ENCODE measurements at places on chromosomes 5 and 9. TPM values are rescaled to one million over a fixed set of nuclear protein-coding genes. Genes with fewer than 3 reads are reported as not detected.
A peak's percentile ranks its signal among the peaks of the same experiment; 100 is the strongest.

DNA sequence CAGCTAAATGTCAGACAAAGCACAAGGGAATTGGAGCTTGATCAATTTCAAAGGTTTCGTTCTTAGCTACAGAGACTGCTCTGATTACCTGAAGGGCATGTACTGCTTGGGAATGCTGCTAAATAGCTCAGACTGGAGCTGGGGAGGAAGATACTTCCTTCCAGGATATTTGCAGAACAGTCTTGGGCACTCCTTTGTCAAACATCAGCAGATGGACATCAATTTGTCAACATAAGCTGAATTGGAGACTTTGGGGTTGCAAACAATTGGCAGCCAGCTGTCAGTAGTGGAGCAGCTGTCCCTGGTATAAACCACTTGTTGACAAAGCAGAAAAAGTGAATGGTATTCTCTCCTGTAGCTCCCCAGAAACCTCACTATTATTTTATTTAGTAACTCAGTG is 182.0 kb downstream of the CCDC192 start:
- H3K4me3 ChIP-seq: no peak overlapping the region
- no peaks in the 10 kb centered on the region for H3K4me1 ChIP-seq
- no peak for DNase-seq
- no peaks in the 10 kb centered on the region for H3K36me3 ChIP-seq

- no peaks in the 10 kb centered on the region for H3K36me3 ChIP-seq
- H3K4me3 ChIP-seq: no peak overlapping the region
- no peaks in the 10 kb centered on the region for H3K4me1 ChIP-seq
- H3K27ac ChIP-seq: no peak overlapping the region
- no peaks in the 10 kb centered on the region for H3K27me3 ChIP-seq
- DNase-seq: no peak
These were observed 33.6 kb upstream of the HSD17B4 start for GRCh38 chr5:119418606-119419100.

DNA sequence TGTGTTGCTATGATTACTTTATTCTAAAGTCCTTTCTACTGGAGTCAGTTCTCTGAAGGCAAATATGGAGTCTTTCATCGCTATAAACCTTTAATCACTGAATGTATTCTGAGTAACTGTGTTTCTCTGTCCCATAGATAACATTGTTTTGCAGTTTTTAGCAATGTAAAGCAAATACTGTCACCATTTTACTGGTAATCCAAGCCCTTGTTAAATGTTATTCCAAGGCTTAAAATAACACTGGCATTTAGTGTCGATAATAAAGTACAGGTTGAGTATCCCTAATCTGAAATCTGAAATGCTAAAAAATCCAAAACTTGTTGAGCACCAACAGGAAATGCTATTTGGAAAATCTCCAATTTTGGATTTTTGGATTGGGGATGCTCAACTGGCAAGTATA is 24.6 kb downstream of the CCNH start:
- H3K27ac ChIP-seq: no peak overlapping the region
- H3K4me1 ChIP-seq: peaks cover 11% of the 10 kb centered on the region
- DNase-seq: no peak
- peaks cover 26% of the 10 kb centered on the region for H3K36me3 ChIP-seq
- H3K27me3 ChIP-seq: no peaks in the 10 kb centered on the region

Gene RNF183
- total RNA-seq: not detected

- H3K27me3 ChIP-seq: no peaks in the 10 kb centered on the region
- no peak overlapping the region for H3K4me3 ChIP-seq
- peaks cover 56% of the 10 kb centered on the region for H3K36me3 ChIP-seq
- DNase-seq: peak; percentile 87
- H3K4me1 ChIP-seq: peaks cover 36% of the 10 kb centered on the region
- H3K27ac ChIP-seq: peak overlapping the region; percentile 99
These were observed 51.0 kb downstream of the IARS1 start for GRCh38 chr9:92242260-92243136.

- H3K4me3 ChIP-seq: no peak overlapping the region
- H3K27me3 ChIP-seq: peaks cover 12% of the 10 kb centered on the region
- no peak for DNase-seq
- no peaks in the 10 kb centered on the region for H3K36me3 ChIP-seq
- no peaks in the 10 kb centered on the region for H3K4me1 ChIP-seq
These were observed 78.4 kb upstream of the ADRA1B start for GRCh38 chr5:159837860-159838259.

DNA sequence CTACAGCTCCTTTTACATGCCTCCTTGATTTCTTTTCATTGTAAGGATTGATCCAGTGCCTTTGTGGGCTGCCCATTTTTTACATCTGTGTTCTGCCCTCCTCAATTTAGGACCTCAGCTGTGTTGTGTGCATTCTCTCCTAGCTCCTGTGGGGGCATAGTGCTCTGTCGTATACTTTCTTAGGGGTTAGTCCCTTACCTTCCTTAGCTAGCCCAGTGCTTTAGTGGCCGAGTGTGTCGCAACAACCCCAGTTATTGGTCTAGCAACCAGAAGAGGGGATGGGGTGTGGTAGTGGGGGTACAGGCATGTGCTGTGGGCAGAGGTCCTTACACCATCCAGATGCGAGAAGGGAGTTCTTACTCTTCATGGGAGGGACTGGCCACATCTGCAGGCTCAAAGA is 12.1 kb downstream of the MTRR start:
- no peak for DNase-seq
- peaks cover 28% of the 10 kb centered on the region for H3K36me3 ChIP-seq
- H3K4me3 ChIP-seq: no peak overlapping the region
- H3K27ac ChIP-seq: no peak overlapping the region
- H3K4me1 ChIP-seq: peaks cover 8% of the 10 kb centered on the region

DNA sequence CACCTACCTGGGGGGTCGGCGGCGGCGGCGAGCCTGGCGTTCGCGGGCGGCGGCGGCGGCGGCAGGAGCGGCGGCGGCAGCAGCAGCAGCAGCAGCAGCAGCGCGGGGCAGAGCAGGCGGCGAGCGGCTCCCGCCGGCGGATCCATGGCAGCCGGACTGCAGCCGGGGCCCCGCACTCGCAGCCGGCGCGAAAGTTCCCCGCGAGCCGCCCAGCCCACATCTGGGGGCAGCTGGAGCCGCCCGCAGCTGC is 153 bp downstream of the ADAMTS2 start:
- H3K4me1 ChIP-seq: peaks cover 15% of the 10 kb centered on the region
- H3K27ac ChIP-seq: no peak overlapping the region
- H3K36me3 ChIP-seq: peaks cover 5% of the 10 kb centered on the region
- H3K27me3 ChIP-seq: no peaks in the 10 kb centered on the region
- peak overlapping the region; percentile 93 for H3K4me3 ChIP-seq

Gene SLC22A4
- total RNA-seq: 2.8 TPM

DNA sequence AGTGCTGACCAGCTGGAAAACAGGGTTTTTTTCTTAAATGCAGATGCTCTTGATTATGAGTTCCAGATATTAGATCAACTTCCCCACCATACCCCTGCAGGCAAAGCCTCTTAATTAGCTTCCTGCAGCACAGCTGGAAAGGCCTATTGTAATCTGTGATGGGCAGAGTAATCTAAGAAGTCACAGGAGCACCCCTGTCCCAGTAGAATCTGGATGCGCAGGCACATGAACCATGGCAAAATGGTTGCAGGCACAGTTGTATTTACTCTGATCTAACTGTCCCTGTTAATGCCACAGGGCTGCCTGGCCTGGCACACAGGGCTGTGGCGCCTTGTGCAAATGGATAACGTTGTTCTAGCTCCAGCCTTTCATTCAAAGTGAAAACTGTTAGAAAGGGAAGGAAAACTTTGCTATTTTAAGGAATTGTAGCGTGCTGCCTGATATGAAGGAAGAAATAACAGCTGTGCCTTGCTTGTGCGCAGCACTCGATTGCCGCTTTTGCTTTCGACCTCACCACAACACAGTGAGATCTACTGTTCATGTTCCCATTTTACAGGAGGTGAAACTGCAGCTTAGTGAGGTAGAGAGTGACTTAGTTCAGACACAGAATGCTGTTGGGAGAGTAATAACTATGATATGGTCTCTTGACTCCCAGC is 2.3 kb downstream of the TGFBI start:
- H3K4me1 ChIP-seq: peaks cover 25% of the 10 kb centered on the region
- H3K4me3 ChIP-seq: peak overlapping the region; percentile 92
- H3K27me3 ChIP-seq: no peaks in the 10 kb centered on the region
- peak overlapping the region; percentile 89 for H3K27ac ChIP-seq
- H3K36me3 ChIP-seq: peaks cover 55% of the 10 kb centered on the region

DNA sequence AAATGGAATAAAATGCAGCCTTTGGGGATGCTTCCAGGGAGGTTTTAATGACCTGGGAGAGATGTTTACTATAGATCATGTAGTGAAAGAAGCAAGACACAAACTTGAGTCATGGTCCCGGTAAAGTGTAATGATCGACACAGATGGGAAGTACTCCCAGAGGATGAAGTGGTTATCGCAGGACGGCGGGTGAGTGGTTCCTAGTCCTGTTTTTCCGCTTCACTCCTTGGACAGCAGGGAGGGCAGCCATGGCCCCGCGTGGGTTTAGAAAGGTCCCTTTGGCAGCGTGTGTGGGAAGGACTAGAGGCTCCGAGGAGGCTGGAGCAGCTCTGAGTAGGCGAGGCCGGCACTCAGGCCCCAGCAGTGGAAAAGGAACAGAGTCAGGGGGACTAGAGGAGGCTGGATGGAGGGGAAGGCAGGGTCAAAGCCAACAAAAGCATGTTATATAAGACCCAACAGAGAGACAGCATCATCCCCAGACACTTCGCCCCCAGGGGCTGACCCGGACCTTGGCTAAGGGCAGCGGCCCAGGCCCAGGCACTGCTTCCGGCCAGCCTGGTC is 49.2 kb upstream of the STXBP1 start:
- H3K27ac ChIP-seq: peak overlapping the region; percentile 83
- peak; percentile 87 for DNase-seq
- peaks cover 54% of the 10 kb centered on the region for H3K4me1 ChIP-seq
- peaks cover 47% of the 10 kb centered on the region for H3K36me3 ChIP-seq

GRCh38 chr9:123718188-123718587 is 211.7 kb downstream of the DENND1A start:
- no peak overlapping the region for H3K4me3 ChIP-seq
- no peaks in the 10 kb centered on the region for H3K4me1 ChIP-seq
- H3K27me3 ChIP-seq: no peaks in the 10 kb centered on the region
- no peak overlapping the region for H3K27ac ChIP-seq

DNA sequence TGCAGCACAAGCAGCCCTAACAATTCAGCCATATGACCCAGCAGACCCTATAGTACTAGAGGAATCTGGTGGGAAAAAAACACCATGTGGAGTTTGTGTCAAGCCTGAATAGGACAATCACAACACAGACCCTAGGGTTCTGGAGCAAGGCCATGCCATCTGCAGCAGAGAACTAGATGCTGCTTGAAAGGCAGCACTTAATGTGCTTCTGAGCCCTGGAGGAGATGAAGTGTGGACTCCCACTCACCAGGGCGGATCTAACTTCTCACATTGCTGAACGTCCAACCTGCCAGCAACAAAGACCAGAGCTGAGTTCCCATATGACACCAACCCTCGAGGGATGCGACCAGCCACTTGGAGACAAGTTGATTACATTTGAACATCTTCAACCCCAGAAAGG is 43.2 kb downstream of the GABBR2 start:
- no peaks in the 10 kb centered on the region for H3K27me3 ChIP-seq
- H3K36me3 ChIP-seq: no peaks in the 10 kb centered on the region
- no peak overlapping the region for H3K4me3 ChIP-seq

- no peaks in the 10 kb centered on the region for H3K4me1 ChIP-seq
- no peaks in the 10 kb centered on the region for H3K27me3 ChIP-seq
- no peak overlapping the region for H3K4me3 ChIP-seq
- H3K36me3 ChIP-seq: no peaks in the 10 kb centered on the region
- no peak overlapping the region for H3K27ac ChIP-seq
These were observed 53.9 kb downstream of the PAM start for GRCh38 chr5:102809033-102809432.

Gene BHMT2
- 0.56 TPM for total RNA-seq

Gene HAPLN1
- total RNA-seq: 0.56 TPM

Gene GPX3
- total RNA-seq: 0.28 TPM

Gene SLC6A18
- total RNA-seq: not detected

Gene LCN15
- not detected for total RNA-seq

GRCh38 chr5:171647043-171647903 is 138.3 kb upstream of the SMIM23 start:
- no peaks in the 10 kb centered on the region for H3K36me3 ChIP-seq
- H3K4me3 ChIP-seq: no peak overlapping the region
- H3K27me3 ChIP-seq: peaks cover 4% of the 10 kb centered on the region
- no peak overlapping the region for H3K27ac ChIP-seq
- peaks cover 4% of the 10 kb centered on the region for H3K4me1 ChIP-seq
